Coronary artery (tissue), 2 donors: ENCODE measurements at places on chromosomes 2 and 18.

GRCh38 chr2:25570161-25570845, 103.1 kb downstream of the DTNB start:
- no peak for DNase-seq

DNA sequence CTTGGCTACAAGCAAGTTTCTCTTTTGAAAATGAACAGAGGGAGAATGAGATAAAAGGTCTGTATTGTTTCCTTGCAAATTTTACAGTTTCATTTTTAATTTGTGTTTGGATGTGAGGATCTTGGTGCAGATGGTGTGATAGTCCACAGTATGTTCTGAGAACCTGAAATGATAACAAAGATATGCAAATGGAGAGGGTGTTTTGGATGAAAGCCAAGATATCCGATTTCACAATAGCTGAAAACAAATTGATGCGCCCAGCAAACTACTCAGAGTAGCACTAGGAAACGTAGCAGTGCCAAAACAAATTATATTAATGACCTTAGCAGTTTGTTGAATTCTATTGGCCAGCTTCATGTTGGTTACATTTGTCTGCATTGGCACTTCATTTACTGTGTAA, 683.5 kb downstream of the TMEM182 start:
- no peak for DNase-seq

DNA sequence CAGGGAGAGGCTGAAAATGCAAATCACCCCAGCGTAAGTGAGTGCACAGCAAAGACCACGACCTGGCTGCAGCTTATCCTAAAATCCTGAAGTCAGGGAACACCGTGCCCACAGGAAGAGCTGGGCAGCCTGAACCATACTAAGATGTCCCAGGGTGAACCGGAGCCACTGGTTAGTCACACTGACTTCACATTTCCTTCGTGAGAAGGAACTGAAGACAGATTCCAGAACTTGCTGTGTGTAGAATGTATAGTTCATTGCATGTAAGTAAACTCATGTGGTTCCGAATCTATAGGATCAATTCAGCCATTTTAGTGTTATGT, 84.6 kb upstream of the NDUFV2 start:
- DNase-seq, result no peak

GRCh38 chr2:98899041-98899702, 36.9 kb downstream of the CRACDL start:
- no peak for DNase-seq

- no peak for DNase-seq
Observed at GRCh38 chr18:79733135-79733701, 53.6 kb downstream of the CTDP1 start.

DNA sequence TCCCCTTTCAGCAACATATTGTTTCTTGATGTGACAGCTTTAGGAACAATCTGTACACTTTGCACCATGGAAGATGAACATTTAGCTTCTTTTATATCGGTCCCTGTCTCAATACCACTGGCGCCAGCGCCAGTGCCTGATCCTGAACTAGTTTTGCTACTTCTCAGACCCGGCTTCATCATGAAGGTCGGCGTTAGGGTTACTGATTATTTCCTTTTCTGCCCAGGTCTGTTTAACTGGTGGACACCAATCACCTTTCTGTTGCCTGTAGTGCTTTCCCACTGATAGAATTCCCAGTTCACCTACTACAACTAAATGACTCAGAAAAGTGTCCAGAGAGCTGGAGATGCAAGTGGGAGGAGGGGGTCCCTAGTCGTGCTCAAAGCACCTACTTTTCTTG, 99.5 kb downstream of the MYCN start:
- no peak for DNase-seq

DNA sequence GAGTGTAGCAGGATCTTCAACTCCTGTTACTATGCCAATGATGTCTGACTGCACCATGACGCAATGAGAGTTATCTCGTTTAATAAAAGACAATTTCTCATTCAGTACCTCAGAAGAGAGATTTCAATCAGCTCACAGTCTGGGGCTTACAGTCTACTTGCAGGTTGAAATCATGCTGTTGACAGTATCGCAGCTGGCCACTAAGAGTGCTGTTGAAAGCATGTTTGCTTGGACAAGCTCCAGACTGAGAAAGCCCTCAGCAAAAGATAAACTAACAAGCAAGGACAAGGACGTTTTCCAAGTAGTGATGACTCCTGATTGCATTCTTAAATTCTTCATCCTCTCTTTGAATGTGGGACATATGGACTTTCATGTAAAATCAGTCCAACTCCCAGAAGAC, 145.2 kb upstream of the SYT4 start:
- DNase-seq, result no peak

GRCh38 chr2:212929116-212929515, 222.3 kb downstream of the IKZF2 start:
- no peak for DNase-seq

GRCh38 chr2:86213056-86213455, 13.8 kb downstream of the MRPL35 start:
- no peak for DNase-seq

DNA sequence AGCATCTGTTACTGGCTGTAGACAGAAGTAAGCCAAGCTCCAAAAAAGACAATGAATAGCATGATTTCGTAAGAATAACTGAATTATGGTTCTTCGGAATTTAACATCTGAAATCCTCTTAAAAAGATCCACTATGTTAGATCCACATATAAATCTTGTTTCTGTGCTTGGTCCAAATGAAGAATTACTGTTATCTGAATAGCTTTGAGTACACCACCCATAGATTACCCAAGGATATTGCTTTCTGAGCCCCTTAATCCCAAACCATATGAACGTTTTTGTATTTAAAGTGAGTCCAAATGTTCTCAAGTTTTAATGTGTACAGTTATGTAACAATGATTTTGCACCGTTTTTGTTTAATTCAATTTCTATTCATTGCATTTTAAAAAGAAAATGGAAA, 124.9 kb downstream of the DSC3 start:
- DNase-seq, result no peak

DNA sequence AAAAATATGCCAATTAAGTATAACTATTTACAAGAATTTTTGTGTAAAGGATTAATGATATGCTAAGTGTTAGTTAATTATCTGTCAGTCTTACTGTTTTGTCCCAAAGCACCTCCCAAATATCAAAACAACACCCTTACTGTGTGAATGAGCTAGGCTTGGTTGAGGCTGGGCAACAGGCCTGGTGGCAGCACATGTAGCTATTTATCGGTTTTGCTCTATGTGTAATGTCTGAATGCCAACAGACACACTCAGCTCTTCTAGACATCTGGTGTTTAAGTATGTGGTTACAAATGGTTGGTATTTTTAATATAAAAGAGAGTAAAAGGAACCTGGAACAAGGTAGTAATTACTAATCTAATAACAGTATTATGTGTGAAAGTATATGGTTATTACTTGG, 175.3 kb downstream of the RAB3GAP1 start:
- no peak for DNase-seq

DNA sequence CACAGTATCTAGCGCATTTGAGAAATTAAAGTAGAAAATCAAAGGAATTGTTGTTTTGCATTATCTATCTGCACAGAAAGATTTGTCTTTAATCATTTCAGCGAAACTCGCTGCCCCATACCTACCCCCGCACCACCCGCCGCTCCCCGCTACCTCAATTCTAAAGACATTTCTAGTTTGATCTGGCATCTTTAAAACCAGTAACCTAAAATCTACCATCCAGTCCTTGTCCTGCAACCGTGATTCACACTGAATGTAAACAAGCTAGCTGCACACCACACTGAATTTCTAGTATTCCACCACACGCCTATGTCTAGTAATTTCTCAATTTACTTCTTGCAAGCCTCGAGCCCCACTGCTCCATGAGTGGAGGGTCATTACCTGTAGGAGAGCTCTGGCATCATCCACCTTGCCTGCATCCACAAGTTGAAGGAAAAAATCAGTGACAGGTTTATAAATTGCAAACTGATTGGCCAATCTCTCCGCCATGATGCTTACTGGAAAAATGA, 60.1 kb downstream of the ABCG8 start:
- DNase-seq, result no peak

DNA sequence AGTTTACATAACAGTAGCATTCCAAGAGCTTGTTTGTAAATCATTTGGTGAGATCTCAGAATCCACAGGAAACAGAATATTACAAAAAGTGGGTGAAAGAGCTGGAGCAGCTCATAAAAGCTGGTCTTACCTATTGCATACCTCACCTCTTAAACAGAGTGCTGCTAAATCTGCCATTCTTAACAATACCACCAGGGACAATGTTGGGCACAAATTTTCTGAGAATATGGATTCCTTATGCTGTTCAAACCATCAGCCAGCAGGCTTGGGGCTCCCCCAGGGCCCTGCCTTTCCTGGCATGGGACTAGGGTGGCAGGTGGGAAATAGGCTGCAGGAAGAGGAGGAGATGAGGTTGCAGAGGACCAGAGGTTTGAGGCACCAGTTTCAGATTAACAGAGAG, 55.6 kb downstream of the TGFA start:
- no peak for DNase-seq

DNA sequence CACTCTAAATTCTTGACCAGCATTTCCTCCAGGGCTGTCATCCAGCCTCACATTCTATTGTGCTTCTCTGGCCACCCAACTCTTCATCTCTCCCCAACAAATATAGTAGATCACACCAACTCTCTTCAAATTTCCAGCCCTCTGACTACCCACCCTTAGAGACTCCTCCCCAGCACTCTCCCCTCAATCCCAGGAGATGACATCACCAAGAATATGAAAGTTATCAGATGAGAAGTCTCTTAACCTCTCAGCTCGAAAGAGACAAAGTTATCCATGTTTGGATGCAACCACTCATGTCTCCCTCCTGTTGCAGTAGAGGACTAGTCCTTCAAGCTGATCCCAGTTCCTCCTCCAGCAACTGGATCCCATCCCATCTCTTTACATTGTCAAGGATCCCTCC, 47.1 kb downstream of the LBH start:
- no peak for DNase-seq

- no peak for DNase-seq
Observed at GRCh38 chr2:168356477-168356835, 99.6 kb upstream of the CERS6 start.

DNA sequence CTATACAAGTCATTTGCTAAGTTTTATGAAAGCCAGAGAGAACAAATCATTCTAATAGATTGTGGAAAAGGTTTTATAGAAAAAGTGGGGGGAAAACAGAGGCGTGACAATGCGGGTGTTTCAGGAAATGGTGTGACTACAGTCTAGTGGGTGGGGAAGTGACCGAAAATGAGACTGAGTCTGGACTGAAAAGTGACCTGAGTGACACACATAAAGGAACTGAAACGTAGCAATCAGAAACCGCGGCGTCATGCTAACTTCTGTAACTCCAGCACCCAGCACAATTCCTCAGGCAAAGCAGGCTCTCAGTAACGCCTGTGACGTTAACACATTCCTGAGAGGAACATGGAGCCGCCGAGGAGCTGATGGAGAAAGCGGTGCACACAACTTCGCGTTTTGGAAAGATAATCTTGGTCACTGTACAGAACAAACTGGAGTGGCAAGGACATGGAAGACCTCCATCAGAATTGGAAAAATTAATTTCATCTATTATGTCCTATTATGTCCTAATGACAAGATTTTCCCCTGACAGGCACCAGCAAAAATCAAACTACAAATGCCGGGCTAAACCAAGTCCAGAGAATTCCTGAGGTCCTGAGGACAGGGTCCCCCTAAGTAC, 1.4 kb upstream of the CD226 start:
- DNase-seq, result no peak

GRCh38 chr2:211435331-211435730, 878.9 kb downstream of the CPS1 start:
- DNase-seq, result no peak

GRCh38 chr18:22399949-22400348, 17.8 kb downstream of the CTAGE1 start:
- no peak for DNase-seq

DNA sequence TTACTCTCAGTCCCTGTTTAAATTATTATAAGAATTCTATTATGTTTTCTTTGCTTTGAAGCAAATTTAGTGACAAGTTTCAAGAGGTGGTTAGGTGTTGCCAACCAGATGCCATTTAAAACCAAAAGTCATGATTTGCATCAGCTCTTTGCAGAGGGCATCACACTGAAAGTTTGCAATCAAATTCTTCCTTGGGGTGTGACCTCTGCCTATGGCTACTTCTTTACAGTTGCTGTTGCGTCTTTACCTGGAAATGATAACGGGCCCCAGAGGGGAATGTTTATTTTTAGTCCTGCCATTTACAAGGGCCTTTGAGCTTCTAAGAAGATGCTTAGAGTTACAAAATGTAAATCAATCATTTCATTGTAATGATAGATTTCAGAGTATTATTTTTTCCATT, 561.0 kb downstream of the ARHGAP15 start:
- DNase-seq, result no peak

DNA sequence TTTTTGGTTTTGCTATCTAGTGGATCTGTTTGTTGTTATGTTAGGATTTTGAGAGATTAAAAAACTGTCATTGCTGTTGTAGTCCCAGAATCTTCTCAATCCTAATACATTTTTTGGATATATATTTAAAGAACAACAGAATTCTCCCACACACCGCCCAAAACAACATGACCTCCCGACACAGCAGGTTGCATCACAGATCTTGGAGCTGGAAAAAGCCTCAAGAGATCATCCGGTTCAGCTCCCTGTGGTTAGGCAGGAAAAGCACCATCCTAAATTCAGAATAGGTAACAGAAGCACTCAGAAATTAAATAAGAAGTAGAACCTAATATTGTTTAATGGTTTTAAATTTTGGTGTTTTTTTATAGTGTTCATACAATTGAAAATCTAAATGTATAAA, 251.4 kb upstream of the STON1 start:
- no peak for DNase-seq

- DNase-seq, result no peak
Observed at GRCh38 chr2:191783416-191783815, 63.5 kb downstream of the CAVIN2 start.

DNA sequence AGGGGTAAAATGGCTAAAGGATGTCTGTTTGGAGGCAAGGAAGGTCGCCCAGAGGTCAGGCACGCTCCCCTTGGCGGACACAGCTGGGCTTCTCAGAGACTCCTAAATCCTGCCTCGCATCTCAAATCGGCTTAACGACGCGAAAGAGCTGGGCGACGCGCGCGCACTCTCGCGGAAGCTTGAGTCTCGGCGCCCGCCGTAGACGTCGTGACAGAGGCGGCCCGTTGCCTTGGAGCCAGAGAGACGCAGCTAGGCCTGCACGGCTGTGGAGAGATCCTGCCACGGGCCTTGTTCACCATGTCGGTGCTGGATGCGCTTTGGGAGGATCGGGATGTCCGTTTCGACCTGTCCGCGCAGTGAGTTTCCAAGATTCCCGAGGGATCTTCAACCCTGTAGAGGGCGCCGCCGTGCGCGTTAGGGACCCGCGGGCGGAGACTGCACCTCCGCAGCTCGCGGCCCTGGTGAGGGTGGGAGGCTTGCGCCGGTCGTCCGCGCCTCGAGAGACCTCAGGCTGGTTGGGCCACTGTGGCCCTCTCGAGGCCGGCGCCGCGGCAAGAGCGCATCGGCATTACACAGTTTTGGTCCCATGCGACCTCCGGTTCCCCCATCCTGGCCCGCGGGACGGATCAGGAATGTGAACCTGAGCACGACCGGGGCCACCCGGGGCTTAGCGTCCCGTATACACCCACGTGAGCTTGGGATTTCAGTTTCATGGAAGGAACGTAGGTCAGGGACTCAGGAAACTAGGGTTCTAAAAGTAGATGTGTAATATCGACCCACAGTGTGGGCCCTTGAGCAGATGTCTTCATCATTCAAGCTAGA, at the start of gene BBS5:
Gene BBS5 (plus strand): TSS at position 238 of the 822 bp plus-strand sequence. CDS start 60 bp downstream, at position 298.
- DNase-seq, result peak; percentile 85

- no peak for DNase-seq
Observed at GRCh38 chr2:221588306-221588985, 16.3 kb upstream of the EPHA4 start.
